Urinary bladder (tissue), 4 donors: ENCODE measurements at places on chromosomes 2 and 18. TPM values are rescaled to one million over a fixed set of nuclear protein-coding genes. Genes with fewer than 3 reads are reported as not detected.

GALNT13 gene
- 19.5 TPM for total RNA-seq

MYO1B gene
- 138 TPM for total RNA-seq

- DNase-seq, result no peak
Observed at GRCh38 chr2:20178666-20179465, 46.1 kb downstream of the SDC1 start.

DNA sequence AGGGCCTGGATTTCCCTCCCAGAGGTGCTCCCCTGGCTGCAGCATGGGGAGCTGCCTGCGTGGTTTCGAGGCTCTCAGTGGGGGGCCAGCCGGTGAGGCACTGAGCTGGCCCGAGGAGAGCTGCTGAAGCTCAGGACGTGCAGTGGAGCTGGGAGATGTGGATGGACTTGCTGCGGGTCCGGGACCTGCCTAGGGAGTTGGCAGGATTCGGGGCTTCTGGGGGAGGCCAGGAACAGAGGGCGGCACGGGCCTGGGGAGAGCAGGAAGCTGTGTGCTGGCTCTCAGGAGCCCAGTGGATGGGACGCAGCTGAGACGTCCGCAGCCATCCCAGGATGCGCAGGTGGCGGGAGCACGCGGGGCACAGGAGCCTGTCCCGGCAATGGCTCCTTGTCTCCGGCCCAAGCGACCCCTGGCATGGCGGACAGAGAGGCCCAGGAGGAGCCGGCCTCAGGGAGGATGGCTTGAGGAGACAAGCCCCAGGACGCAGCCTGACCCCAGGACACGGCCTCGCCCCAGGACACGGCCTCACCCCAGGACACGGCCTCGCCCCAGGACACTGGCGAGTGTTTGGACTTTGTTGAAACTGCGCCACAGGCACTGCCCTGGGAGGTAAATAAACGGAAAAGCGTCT, 116.1 kb downstream of the NFATC1 start:
- DNase-seq, result no peak

DNA sequence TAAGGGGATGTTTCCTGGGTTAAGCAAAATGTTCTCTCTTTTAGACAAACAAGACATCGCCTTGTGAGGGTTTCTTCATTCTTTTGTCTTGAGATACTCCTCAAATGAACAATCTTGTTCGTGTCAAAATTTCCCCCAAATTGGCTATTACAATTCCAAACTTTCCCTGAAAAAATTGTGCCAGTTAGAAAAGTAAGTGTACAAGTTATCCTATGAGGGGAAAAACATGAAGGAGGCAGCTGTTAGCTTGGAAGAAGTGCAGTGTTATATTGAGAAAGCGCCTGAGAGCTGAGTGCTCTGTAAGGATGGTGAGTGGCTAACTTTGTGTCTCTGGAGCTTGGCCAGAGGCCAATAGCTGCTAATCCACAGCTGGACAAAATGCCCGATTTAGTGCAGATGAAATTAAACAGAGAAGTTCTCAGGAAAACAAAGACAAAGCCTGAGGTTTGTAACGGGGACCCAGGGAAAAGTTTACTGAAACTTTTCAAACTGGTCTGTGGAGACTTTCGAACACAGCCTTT, 14.1 kb upstream of the PLEKHH2 start:
- DNase-seq, result no peak
